ENCODE measurements at places on chromosomes 2 and 18. TPM values are rescaled to one million over a fixed set of nuclear protein-coding genes. Genes with fewer than 3 reads are reported as not detected.

DNA sequence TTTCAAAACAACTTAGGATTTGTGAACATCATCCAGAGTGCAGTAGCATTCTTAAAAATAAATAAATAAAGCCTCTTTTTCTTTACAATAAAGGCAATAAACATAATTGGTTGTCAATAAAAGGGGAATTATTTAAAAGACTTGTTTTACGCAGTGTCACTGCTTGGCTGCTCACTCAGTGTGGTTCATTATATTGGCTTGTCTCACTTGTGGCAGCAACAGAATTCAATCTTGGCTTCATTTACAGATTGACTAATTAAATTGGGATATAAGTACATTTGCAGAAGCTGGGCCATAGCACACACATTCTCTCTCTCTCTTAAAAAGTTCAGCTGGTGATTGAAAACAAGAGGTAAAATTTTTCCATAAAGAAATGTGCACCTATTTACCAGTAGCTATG, 1027.6 kb downstream of the LRP1B start:
- DNase-seq = no peak

DNA sequence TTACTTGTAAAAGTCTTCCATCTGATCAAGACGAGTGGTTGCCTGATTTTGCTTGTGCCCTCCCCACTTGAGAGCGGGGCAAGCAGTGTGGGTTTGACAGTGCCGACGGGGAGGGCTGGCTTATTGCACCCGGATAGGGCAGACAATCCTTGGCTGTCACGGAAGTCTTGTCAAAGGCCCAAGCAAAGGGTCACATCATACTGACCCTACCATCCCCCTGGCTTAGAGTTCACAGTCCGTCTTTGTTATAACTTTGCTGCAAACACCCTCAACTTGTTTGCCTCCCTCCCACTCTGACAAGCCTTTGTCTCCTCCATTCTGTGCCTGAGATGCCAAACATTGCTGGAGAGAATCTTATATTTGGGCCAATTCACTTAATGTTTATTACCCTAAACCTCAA, 165.9 kb upstream of the MSH6 start:
- no peak for DNase-seq

- DNase-seq = no peak
These were observed 411.8 kb downstream of the SOX11 start for GRCh38 chr2:6103949-6104348.

DNA sequence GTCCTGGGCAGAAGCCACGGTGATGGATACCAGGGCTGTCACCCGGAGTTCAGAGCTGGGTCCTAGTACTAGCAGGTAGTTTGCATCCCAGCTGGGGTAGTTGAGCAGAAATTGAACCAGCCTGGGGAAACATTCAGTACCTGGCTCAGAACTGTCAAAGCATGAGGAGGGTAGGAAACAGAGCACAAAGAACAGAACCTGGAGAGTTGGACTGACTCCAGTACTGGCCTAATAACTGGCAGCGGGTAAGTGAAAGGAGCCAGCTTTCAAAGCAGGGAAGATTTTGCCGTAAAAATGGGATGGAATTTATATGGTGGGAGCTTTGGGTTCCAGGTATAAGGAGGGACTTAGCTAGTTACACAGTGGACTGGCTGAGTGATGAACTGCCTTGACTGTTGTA, 23.8 kb downstream of the ATG16L1 start:
- no peak for DNase-seq

GRCh38 chr2:172964511-172965139, 111.0 kb upstream of the MAP3K20 start:
- no peak for DNase-seq

DNA sequence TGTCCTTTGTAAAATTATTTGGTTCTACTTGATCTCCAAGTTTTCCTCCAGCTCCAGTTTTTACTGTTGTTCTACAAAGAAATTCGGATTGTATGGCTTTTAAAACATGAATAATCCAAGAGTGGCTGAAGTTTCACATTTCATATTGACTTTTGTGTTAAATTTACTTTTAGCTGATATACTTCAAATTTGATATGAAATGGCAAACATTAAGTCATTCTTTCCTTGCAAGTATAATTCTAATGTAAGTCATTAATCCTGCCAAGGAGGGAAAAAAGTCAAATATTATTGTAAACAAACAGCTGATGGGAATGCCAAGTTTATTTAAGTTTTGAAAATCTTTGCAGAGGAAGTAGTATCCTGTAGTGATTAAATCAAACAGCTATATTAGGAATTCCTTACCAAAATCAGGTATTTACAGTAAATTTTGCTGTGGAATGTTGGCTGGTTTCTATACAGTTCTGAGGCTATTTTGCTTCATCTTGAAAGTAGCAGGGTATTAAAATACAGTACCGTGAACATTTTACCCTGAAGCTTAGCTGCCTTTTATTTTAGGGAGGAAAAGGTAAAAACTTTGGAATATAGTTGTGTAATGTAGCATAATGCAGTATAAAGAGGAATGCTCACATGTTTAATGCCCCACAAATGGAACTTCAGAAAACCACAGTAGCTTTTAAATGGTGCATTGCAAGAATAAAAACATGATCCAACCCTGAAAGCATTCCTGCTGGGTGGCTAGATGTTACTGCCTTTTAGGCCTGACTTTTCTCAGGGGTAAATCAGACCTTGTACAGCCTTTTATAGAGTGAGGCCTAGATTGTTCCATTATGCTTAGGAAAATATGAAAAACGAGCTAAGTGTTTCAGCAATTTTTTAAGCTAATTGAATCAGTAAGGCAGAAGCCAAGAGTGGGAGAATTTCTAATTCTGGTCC, 62.7 kb upstream of the NT5C1B start:
- no peak for DNase-seq

GRCh38 chr2:25042321-25043240, 705 bp downstream of the EFR3B start:
- no peak for DNase-seq

DNA sequence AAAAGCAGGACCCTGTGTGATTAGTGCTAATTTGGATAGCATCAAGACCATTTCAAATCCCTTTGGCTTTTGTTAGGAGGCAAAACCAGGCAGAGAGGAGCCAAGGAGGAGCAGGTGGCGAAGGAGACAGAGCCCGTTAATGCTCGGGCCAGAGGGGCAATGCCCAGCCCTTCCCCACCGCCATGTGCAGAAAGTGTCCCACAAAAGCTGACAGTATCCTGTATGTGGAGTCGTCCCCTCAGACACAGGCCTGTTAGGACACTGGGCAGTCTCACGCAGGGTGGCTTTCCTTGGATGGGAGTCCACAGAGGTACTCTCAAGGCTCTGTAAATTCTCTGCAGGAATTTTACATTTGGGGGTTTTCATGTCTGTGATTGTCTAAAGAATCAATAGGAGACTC, 44.8 kb upstream of the TFCP2L1 start:
- DNase-seq = no peak

DNA sequence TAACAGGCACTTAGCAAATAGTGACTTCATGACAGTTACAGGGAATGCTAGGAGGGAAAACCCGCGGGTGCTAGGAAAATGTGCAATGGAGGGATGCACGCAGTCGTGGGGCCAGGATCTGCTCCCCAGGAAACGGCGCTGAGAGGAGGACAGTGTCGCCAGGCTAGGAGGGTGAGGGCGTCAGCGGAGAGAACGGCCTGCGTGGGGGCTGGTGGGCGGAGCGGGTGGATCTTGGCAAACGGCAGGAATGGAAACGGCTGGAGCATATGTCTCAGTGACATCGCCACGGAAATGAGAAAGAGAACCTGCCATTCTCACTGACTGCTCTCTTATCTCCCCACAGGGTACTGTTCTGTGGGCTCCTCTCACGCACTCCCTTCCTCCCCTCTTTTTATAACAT, 478.5 kb upstream of the ID2 start:
- DNase-seq = no peak

- DNase-seq = no peak
These were observed 10.0 kb upstream of the KIDINS220 start for GRCh38 chr2:8847400-8847799.

DNA sequence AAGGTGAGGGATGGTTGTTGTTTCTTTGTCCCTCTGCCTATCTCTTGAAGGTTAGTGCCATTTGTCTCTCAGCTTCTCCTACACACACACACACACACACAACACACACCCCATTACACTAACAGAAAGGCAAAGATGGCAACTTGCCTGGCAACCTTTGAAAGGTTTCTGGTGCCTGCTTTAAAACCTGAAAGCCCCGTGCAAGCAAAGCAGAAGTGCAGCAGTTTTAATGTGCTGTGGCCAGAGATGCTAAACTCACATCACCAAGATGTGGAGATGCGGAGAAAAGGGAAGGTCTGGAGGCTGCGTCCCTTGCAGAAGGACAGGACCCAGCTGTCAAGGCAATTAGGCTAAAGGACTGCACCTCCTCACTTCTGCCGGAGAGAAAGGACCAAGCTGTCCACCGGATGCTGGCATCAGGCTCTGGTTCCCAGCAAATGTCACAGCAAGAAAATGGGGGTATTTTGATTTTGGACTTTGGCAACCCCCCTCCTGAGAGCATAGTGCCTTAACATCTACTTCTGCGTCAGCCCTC, 196.4 kb downstream of the ARL4C start:
- no peak for DNase-seq

GRCh38 chr2:240996161-240996833, 2.1 kb upstream of the SNED1 start:
- DNase-seq = no peak

- no peak for DNase-seq
These were observed 11.7 kb upstream of the CCDC74B start for GRCh38 chr2:130156624-130157004.

GRCh38 chr2:136149011-136149410, 31.1 kb upstream of the CXCR4 start:
- no peak for DNase-seq

DNA sequence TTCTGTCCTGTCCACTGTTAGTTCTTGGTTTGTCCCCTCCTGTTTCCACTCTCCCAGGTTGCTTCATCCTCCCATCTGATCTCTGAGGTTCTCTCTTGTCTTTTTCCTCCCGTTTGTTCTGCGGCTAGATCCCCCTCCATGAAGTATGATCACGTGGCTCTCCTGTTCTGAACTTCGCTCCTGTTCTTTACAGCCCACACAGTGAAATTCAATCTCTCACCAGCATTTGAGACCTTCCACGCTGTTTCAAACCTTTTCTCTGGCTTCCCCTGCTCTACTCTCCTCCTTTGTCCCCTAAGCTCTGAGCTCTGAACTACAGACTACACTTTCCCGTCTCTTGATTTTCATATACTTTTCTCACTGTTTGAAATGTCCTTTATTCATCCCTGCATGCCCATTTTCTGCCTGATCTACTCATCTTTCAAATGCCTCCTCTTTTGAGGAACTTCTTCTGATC, 83.5 kb downstream of the OSBPL6 start:
- DNase-seq = no peak

- DNase-seq = no peak
These were observed 50.7 kb downstream of the SLC14A2 start for GRCh38 chr18:45666006-45666405.

GRCh38 chr2:200716386-200716785, 95.3 kb upstream of the BZW1 start:
- DNase-seq = no peak

- no peak for DNase-seq
These were observed 464.7 kb downstream of the MEIS1 start for GRCh38 chr2:66899648-66900047.

- no peak for DNase-seq
These were observed 1.5 kb upstream of the PCBP1 start for GRCh38 chr2:70085711-70086277.

DNA sequence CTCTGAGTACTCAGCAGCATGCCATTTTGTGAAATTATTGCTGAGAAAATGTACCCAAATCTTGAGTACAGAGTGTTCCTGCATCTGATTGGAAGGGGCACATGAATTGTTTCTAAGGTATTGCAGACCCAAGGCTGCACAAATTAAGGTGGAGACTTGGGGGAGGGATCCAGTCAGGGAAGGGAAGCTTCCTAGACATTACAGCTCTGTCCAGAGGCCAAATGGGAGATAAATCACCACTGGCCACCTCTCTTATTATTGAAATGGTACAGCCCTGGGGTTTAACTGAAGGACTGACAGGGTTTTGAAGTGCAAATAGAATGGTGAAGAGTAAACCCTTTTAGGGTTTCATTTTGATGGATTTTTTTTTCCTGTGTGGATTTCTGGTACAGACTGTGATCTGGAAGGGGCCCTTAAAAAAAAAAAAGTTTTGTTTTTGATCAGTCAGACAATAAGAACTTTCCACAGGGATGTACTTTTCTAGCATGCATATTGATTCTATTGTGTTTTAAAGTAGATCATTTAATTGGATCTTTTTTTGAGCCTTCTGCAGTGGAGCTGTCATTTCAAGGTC, 119.4 kb downstream of the GREB1L start:
- DNase-seq = no peak

DNA sequence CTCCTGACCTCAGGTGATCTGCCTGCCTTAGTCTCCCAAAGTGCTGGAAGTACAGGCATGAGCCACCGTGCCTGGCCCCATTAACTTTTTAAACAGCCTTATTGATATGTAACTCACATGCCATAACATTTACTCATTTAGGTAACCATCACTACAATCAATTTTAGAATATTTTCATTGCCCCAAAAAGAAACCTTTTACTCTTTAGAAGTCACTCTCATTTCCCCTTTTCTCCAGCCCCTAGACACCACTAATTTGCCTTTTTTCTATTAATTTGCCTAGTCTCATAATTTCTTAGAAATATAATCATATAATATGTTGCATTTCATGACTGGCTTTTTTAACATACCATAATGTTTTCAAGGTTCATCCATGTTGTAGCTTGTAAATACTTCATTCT, 57.2 kb upstream of the TACR1 start:
- DNase-seq = no peak

- DNase-seq = no peak
These were observed 77.2 kb upstream of the HS6ST1 start for GRCh38 chr2:128395640-128396499.

GRCh38 chr2:134539981-134540380, 178.8 kb downstream of the TMEM163 start:
- DNase-seq = no peak

DNA sequence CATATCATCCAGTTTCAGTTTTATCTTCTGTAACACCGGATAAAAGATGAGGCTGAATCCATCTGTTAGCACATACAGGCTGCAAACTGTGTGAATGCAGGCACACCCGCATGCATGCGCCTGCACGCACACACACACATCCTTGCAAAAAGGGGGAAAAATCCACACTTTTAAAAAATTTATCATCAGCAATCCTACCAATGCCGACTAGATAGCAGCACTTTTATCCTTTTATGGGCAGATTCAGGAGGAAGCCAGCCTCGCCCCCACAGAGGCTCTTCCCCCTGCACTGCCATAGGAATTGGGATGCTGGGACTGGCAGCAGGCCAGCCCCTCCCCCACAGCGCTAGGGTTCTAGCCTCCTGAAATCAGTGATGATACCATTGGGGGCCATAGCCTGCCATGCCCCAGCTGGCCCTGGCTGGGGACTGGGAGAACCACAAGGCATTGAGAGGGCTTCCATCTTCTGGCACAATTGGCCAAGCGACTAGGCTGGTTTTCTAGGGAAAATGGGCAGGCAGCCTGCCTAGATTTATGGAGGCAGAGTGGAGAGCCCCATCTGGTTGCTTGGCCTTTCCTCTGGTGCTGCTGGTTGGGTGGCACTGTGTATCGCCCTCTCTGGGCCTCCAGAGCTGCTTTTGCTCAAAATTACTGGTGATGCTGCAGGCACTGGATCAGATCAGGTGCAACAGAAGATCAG, 25.5 kb downstream of the CYRIA start:
- DNase-seq = no peak

The KATNAL2 gene
- total RNA-seq = 2.6 TPM

The SERPINB11 gene
- not detected for total RNA-seq

The CCDC102B gene
- total RNA-seq = 1.8 TPM

The NEUROD1 gene
- total RNA-seq = not detected

The CFAP65 gene
- total RNA-seq = not detected

The ZBTB7C gene
- not detected for total RNA-seq

The FBLN7 gene
- 0.71 TPM for total RNA-seq

The ACOXL gene
- total RNA-seq = not detected

The KCNF1 gene
- total RNA-seq = not detected

The RUFY4 gene
- total RNA-seq = 0.53 TPM

The POTEJ gene
- not detected for total RNA-seq

The C1QL2 gene
- total RNA-seq = not detected
